ENCODE measurements at places on chromosomes 16 and 17.

DNA sequence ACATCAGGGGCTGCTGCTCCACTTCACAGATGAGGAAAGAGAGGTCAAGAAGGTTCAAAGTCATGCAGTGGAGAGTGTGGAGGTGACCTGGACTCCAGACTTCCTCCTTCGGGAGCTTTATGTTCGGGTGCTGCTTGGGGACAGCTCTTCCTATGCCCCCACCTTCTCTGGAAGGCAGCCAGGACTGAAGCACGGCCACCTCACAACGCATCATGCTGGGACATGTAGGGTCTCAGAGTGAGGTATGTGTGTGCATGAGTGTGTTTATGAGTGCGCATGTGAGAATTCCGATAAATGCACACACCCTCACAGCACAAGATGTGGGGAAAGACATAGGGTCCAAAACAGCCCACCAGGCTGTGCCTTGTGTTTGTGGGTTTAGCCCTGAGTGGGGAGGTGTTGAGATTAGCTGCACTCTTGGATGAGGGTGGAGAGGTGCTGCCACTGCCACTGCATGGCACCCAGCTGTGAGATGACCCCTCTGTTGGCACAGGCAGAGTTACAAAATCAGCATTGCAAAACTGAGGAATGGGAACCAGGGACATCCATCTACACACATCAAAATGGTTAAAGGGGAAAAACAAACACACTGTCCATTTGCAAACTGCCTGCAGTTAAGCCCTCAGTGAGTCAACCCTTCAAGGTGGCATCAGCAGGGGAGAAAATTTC is 367.4 kb downstream of the SEC14L1 start:
- DNase-seq: no peak

GRCh38 chr17:65123757-65124675 is 13.2 kb upstream of the RGS9 start:
- no peak for DNase-seq

- DNase-seq: no peak
Observed at GRCh38 chr16:66511602-66512271, 38.2 kb downstream of the TK2 start.

GRCh38 chr16:51994597-51994996 is 552.3 kb downstream of the TOX3 start:
- DNase-seq: peak; percentile 67

DNA sequence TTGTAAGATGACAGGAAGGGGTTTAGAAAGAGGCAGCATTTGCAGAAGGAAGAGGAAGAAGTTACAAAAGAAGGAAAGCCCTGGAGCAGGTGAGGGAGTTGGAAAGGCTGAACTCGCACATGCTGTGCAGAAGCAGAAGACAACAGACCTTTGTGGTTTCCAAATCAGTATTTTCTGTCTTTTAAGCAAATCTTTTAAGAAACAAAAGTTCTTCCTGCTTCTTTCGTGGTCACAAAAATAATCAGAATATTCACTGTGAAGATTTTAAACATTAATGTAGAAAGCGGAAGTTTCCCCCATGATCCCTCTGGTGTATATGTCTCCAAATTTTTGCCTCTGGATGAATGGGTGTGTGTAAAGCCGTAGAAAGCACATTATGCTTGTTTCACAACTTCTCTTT is 25.8 kb downstream of the ZNRF1 start:
- no peak for DNase-seq

DNA sequence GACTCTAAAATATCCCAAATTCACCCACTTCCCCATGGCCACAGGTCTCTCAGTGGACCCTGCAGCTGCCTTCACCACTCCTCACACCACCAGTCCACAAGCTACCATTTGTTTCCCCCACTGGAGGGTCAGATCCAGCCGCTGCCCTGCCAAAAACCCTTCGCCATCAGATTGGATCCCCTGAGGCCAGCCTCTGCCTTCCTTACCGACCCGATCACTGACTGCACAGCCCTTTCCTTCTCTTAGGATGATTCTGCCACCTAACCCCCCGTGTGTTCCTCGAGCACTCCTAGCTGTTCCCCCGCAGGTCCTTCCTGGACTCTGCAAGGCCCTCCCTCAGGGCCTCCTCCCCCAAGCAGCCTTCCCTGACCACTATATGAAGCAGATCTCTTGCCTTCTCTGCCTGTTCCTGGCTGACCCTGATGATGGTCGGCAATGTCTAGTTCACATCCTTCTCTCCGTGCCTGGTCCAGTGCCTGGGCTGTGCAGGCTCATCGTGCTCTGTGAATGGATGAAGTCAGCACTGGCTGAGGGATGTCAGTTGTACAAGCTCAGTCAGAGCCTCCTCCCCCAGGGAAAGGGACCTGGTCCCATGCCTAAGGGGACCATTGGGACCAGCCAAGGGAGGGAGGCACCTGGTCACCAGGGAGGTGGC is 46.0 kb downstream of the CPNE2 start:
- DNase-seq: no peak

DNA sequence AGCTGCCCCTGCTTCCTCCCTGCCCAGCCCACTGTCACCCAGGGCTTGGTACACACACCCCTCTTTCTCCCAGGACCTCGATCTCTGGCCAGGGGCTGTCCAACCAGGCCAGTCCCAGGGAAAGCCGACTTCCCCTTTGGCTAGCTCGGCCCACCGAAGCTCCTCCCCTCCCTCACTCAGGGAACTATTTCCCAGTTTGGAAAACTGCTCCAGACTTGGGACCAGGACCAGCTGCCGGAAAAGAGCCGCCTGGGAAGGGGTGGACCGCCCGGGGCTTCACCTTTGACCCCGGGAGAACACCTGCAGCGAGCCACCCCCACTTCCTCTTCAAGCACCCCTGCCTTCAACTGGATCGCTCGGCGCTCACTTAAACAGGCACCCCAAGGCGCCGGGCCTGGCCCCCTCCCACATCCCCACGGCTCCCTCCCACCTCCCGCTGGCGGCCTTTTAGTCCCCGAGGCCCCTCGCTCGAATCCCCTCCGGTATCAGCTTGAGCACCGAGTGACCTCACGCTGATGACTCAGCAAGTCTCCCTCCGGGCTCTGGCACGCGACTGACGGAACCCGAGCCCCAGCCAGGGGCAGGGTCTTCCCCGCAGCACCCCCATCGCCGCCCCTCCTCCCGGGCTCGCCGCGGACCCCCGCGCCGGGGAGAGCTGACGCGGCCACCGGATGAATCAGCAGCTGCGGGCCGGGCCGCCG is 934 bp downstream of the MAFG start:
- peak; percentile 27 for DNase-seq
